ENCODE measurements at places on chromosomes 3 and 15.
A peak's percentile ranks its signal among the peaks of the same experiment; 100 is the strongest.

DNA sequence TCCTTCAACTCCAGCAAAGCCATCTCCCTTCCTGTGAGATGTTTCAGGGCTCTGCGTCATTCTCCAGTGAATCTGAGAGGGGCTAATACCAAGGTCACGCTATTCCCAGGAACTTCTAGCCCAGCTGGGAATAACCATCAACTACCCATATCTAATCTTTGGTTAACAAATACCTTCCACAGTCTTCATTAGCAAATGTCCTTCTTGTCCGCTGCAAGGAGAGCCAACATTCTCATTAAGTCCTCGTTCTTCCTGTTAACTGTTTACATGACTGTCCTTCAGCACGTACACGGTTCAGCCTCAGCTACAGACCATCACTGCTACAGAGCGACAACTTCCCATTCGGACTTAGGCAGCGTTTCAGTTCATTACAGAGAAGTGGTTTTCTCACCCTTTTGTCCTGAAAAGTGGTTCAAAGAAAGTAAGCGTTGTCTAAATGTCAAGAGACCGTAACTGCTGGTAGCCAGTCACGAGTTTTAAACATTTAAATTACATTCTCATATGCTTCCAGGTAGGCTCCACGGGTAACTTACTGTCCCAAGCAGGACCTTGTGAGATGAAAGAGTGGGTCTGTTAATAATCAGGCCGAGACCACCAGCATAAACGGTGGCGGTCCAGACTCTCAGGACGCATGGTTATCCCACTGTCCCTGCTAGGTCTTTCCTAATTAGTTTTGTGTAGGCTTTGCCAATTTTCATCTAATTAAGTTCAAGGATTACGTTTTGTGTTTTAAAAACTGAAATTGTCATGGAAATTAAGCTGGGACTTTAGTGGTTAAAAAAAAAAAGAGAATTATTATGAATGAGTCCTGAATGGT is 63.8 kb downstream of the CHSY1 start:
- H3K27me3 ChIP-seq, result no peaks in the 10 kb centered on the region
- no peaks in the 10 kb centered on the region for H3K36me3 ChIP-seq
- no peak for DNase-seq
- H3K4me3 ChIP-seq, result no peak overlapping the region

DNA sequence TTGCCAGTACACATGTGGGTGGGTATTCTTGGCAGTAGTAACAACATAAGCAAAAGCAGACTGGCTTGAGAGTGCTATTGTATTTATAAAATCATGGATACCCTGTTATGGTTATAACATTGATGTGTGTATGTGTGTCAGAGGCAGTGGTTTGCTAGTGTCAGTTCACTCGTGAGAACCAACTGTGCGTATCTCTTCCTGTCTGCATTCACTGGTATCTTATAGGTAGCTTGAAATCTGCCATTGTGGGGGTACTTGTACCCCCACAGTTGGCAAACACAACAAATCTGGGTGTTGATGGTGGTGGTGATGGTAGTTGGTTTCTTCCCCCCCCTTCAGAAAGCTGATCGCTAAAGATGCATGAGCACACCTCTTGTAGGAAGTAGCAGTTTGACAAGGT is 355.8 kb upstream of the SATB1 start:
- no peak for DNase-seq
- H3K27ac ChIP-seq, result no peak overlapping the region
- no peaks in the 10 kb centered on the region for H3K36me3 ChIP-seq
- H3K4me1 ChIP-seq, result no peaks in the 10 kb centered on the region

GRCh38 chr15:67720556-67721175 is 104.6 kb upstream of the SKOR1 start:
- H3K4me3 ChIP-seq, result no peak overlapping the region
- no peak overlapping the region for H3K27ac ChIP-seq
- H3K36me3 ChIP-seq, result no peaks in the 10 kb centered on the region
- no peaks in the 10 kb centered on the region for H3K4me1 ChIP-seq

DNA sequence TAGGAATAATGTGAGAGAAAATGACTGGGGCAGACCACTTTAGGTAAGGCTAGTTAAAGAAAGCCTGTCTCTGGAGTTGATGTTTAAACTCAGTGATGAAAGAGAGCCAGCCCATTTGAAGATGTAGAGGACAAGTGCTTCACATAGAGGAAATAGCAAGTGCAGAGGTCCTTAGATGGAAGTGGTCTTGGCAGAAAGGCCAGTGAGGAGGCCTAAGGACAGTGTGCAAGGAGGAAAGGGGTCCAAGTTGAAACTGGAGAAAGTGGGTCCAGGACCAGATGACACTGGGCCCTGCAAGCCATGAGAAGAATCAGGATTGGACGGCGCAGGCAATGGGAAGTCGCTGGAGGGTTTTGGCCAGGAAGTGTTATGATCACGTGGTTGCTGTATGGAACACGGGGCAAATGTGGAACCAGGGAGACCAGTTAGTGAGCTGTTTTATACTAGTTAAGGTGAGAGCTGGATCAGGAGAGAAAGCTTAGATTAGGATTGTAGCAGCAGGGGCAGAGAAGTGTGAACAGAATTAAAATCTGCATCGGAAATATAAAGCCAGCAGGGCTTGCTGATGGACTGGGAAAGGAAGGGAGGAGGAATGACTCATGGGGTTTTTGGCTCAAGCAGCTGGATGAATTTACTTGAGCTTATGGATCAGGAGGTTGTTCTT is 48.0 kb upstream of the SCAANT1 start:
- H3K27me3 ChIP-seq, result no peaks in the 10 kb centered on the region
- H3K27ac ChIP-seq, result peak overlapping the region; percentile 51

DNA sequence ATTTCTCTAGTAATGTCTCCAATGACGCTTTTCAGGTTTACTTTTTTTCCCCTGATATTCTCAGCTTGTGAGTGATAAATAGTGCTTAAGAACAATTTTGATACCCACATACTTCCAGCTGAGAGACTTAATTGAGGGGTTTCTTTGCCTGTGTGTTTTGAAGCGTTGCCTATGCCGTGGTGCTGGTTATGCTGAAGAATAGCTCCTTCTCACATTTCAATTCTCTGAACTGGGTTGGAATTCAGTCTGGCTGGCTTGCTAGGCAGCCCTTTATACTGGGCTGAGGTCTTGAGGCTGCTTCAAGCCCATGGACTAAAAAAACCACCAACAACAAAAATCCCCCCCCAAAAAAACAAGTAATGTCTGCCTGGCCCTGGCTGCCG is 87.4 kb downstream of the CHST2 start:
- H3K4me3 ChIP-seq, result no peak overlapping the region
- H3K4me1 ChIP-seq, result no peaks in the 10 kb centered on the region
- no peaks in the 10 kb centered on the region for H3K27me3 ChIP-seq
- no peak overlapping the region for H3K27ac ChIP-seq
- DNase-seq, result no peak

- H3K4me3 ChIP-seq, result no peak overlapping the region
- H3K36me3 ChIP-seq, result no peaks in the 10 kb centered on the region
- no peaks in the 10 kb centered on the region for H3K4me1 ChIP-seq
- no peak overlapping the region for H3K27ac ChIP-seq
- DNase-seq, result no peak
- no peaks in the 10 kb centered on the region for H3K27me3 ChIP-seq
Observed at GRCh38 chr3:29186982-29187725, 93.7 kb upstream of the RBMS3 start.

Data from adrenal gland (tissue), 19 donors.